Left ventricle myocardium superior (tissue), 1 donor: ENCODE measurements at places on chromosomes 12 and 14. TPM values are rescaled to one million over a fixed set of nuclear protein-coding genes. Genes with fewer than 3 reads are reported as not detected.

DNA sequence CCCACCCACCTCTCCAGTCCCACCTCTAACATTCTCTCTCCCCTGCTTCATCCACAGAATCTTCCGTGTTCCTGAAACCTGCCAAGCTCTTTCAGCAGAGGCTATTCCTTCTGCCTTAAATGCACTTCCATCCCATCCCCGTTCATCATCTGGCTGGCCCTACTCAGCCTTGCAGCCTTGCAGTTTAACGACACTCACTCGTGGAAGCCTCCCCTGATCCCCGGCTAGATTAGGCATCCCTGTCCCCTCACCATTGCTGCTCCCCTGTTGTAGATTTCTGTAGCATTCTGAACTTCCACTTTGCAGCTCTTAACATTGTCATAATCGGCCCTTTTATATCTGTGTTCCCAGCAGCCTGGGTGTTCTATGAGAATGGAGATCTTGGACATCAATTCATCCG is 280.5 kb upstream of the NOS1 start:
- DNase-seq = no peak

DNA sequence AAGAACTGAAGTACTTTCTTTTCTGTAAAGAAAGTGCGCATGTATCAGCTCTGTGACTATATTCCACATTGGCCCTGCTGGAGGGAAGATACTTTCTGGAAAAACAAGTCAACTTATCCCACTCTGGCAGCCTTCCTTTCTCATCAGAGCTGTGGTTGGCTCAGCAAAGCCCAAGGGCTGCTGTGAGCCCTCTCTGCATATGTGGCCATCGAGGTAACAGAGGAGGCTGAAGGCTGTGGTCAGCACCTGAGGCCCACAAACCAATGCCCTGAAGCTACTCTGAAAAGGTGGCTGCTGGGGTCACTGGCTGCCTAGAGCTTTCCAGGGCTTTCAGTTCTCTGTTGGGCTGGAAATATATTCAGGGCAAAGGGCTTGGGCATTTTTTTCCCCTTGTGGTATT is 70.8 kb upstream of the IGF1 start:
- DNase-seq = no peak

DNA sequence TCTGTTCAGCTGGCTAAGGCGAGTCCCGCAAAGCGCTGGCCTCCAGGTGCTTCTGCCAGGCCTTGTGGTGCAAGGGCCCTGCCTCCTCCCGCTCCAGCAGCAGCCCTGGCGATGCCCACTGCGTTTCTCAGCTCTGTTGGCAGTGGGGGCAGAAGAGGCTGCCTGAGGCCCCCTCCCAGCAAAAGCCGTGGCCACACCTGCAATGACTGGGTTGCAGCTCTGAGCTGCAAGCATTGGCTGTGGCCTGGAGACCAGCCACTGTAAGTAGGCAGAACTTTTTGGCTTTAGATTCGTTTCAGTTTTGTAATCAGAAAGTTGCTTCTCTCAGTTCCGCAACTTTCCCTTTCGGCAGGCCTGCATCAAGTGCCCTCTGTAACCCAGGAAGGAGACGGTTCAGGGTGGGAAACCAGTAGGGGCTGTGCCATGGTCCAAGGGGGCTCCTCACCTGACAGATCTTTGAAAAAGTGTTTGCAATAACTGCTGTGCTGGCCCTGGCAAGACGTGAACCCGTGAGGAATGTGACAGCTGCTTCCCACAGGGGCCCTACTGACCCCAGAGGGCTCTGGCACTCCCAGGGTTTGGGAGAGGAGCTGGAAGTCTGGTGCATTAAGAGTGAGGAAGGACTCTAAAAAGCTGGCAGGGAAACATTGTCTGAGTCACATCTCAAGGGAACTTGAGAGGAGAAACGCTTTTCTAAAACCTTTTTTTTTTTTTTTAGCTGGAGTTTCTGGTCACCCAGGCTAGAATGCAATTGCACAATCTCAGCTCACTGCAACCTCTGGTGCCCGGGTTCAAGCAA is 54.5 kb upstream of the MAX start:
- peak; percentile 45 for DNase-seq

The ACOT2 gene
- total RNA-seq = 217 TPM

The FBLN5 gene
- 61.7 TPM for total RNA-seq

The BDKRB2 gene
- total RNA-seq = 0.57 TPM

- DNase-seq = peak; percentile 68
Observed at GRCh38 chr12:22312336-22312735, 22.2 kb downstream of the ST8SIA1 start.

The RPL10L gene
- total RNA-seq = not detected

- no peak for DNase-seq
Observed at GRCh38 chr12:106953352-106954250, 2.1 kb upstream of the TMEM263 start.
